ELR (cell line): ENCODE measurements at places on chromosomes 7 and 10.

- DNase-seq, result peak; percentile 78
Observed at GRCh38 chr10:58239561-58240169, 28.0 kb downstream of the IPMK start.

DNA sequence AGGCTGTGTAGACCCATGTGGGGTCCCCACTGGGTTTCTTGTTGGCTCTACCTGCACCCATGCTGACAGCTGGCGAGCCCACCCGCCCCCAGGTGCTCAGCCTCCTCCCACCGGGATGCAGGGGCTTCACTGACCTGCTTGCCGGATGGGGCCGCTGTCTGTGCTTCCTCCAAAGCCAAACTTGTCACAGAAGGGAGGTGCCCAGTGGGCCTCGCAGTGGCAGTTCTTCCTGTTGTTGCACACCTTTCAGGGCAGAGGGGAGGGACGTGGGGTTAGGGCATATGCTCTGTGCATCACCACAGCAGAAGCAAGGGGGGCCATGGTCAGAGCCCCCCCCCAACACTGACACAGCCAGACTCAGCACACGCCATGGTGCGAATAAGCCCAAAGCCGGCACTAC lies 146.5 kb downstream of the FANK1 start:
- no peak for DNase-seq

- DNase-seq, result no peak
Observed at GRCh38 chr10:89699581-89700064, 1.8 kb upstream of the KIF20B start.

GRCh38 chr7:20776942-20777341 lies 9.7 kb downstream of the SP8 start:
- DNase-seq, result no peak

- DNase-seq, result no peak
Observed at GRCh38 chr7:129017933-129018538, 36.9 kb downstream of the TNPO3 start.

GRCh38 chr7:135317676-135318325 lies 84.2 kb downstream of the STRA8 start:
- DNase-seq, result no peak

DNA sequence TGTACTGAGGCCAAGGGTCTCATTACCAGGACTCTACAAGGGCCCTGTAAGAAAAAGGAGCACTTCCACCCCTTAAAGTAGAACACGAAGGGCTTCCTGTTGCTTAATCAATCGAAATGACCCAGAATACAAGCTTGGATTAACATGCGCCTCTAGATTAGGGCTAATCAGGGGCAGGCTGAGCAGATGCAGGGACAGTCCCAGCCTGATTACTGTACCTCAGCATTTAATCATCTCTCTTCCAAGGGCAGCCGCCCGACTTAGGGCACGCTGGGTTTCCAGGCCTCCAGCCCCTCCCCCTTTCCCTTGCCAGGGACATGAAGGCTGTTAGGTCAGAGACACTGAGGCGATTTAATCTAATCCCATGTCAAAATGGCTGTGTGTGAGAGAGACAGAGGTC lies 138.6 kb downstream of the NRF1 start:
- no peak for DNase-seq

- DNase-seq, result no peak
Observed at GRCh38 chr7:14806891-14807290, 95.7 kb downstream of the DGKB start.

GRCh38 chr7:33262476-33262875 lies 133.1 kb downstream of the BBS9 start:
- DNase-seq, result peak; percentile 28

DNA sequence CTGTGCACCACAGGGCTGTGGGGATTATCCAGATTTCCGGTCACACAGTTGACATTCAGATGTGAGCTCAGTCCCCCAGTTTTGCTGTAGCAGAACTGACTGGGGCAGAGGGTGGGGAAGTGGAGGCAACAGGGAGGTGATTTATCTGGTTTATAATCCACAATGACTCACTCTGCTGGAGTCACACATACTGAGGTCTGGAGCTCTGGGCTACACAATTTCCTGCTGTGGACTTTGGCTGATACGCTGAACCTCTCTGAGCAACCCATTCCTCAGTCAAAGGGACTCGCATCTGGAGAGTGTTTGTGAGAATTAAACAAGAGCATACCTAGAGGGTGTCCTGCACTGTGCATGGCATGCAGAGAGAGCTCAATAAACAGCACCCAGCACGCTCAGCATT lies 64.8 kb upstream of the PLPP4 start:
- DNase-seq, result peak; percentile 21

GRCh38 chr7:127865466-127865865 lies 165.8 kb downstream of the LRRC4 start:
- DNase-seq, result peak; percentile 71

GRCh38 chr7:47031786-47032535 lies 550.0 kb downstream of the TNS3 start:
- no peak for DNase-seq

GRCh38 chr7:5296611-5297226 lies 14.0 kb downstream of the SLC29A4 start:
- DNase-seq, result no peak

- no peak for DNase-seq
Observed at GRCh38 chr10:132862485-132863420, 76.8 kb upstream of the NKX6-2 start.

GRCh38 chr7:123633553-123633952 lies 22.1 kb upstream of the LMOD2 start:
- DNase-seq, result peak; percentile 91

GRCh38 chr7:23944131-23944530 lies 234.1 kb downstream of the STK31 start:
- DNase-seq, result no peak

GRCh38 chr10:17609523-17610079 lies 7.6 kb downstream of the HACD1 start:
- no peak for DNase-seq

- DNase-seq, result no peak
Observed at GRCh38 chr7:74220229-74220628, 10.4 kb downstream of the LAT2 start.

DNA sequence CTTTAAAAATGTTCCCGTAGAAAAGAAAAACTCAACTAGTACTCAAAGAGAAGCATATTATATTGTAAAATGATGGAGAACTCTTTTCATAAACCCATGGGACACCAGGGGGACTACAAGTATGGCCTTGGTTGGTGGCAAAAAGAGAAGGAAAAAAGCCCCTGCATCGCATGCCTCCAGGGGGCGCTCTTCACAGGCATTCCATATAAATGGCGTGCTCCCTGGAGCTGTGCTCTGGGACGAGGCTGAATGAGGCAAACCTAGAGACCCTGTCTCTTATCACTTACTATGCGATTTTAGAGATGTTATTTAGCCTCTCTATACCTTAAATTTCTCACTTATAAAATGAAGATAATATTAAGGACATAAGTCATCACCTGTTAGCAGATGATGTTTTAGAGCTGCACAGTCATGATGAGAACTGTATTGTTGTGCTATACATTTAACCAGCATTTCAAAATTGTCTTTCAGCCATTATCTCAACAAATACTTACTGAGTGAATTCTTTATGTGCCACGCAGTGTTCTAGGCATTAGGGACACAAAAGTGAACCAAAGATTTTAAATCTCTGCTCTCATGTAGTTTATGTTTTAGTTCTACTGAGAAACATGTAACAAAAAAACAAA lies 105.8 kb downstream of the ARHGAP21 start:
- DNase-seq, result peak; percentile 68

DNA sequence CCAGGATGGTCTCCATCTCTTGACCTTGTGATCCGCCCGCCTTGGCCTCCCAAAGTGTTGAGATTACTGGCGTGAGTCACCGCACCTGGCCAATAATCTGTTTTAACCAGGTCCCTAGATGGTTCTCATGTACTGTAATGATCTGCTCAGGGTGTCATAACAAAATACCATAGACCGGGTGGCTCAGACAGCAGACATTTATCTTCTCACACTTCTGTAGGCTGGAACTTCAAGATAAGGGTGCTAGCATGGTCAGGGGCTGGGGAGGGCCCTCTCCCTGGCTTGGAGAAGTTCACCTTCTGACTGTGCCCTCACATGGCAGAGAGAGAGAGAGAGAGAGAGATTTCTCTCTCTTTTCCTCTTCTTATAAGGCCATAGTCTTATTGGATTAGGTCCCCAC lies 279.4 kb upstream of the LYZL1 start:
- no peak for DNase-seq

DNA sequence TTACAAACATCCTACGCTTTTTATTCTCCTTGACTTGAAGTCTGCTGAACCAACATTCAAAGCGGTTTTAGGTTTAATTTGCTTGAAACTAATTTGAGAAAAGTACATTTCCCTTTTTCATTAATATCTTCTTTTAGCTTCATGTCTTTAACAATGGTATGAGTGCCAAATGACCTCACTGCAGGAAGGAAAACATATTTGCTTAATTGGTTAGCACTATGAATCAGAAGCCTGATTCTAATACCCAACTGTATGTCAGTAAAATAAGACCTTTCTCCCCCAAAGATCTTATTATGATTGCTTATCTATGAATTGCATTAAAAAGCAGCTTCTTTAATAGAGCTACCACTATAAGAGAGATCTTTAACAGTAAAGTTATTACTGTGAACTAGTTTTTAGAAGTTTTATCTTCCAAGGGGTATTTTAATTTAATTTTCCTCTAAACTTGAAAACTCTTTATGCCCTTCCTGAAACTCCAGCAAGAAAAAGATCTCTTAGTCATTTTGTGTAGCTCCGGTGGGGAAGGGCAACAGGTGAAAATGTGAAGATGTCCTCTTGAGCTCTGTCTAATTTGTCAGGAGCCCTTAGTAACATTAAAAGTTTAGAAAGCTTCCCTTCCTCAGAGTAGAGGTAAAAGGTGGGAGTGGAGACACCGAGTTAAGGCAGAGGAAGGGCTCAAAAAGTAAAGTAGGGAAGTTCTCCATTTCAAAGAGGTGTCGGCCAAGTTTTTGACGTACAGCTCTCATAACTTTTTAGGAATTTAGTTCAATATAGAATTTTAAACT lies 6.1 kb downstream of the COL1A2 start:
- DNase-seq, result peak; percentile 37

GRCh38 chr7:26199301-26200037 lies 1.1 kb downstream of the HNRNPA2B1 start:
- DNase-seq, result peak; percentile 58

DNA sequence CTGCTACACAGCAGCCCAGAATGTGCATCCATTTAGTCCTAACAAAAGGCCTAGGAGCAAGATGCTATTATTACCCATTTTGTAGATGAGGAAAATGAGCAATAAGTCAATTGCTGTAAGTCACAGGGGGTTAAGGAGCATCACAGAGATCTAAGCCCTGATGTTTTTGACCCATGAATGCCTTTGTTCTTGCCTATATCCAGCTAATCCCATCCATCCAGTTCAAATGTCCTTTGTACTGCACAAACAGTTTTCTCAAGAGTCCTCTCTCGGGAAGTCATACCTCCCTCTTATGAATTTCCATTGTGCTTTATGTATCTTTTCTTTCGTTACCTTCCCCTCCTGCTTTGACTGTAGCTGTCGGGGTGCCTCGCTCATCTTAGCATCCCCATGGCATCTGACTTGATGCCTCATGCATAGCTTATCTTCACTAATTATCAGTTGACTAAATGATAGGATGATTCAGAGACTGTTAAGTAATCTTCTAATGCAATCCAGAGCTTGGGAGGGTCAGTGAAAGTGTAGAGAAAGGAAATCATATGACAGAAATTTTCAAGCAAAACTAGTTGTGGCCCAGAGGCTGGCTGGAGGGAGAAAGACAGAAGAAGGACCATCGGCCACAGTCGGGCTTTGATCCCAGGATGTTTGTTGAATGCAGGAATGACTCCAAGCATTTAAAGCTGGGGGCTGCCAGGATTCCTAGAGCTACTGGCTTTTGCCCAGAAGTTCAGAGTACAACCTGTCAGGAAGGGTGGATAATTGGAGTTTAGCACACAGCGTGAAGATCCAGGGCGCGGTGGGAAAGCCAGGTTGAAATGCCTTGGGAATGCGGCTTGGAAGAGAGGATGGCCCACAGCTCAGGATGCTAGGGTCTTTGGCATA lies 23.5 kb downstream of the BLVRA start:
- DNase-seq, result peak; percentile 67

DNA sequence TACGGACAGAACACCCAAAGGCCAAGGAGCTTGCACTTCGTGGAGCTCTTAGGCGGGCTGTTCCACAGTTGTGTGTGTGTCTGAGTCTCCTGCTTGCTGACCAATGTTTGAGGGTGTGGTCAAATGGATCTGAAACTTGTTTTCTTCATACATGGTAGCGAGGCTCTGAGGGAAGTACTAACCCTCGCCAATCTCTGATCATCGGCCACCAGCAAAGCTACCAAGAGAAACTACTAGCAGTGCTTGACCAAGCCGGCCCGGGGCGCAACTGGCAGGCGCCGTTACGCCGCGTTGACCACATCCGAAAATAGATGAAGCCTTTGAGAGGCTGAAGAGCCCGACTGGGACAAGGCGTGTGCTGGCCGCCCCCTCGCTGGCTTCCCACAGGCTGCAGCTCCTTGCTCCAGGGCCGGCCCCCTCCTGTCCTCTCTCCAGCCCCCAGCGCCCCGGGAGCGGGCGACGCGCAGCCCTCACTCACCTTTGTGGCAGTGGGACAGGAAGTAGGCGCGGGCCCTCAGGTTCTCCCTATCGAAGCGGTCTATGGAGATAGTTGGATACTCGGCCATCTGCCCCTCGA lies 384 bp downstream of the DCLRE1C start:
- DNase-seq, result peak; percentile 79

DNA sequence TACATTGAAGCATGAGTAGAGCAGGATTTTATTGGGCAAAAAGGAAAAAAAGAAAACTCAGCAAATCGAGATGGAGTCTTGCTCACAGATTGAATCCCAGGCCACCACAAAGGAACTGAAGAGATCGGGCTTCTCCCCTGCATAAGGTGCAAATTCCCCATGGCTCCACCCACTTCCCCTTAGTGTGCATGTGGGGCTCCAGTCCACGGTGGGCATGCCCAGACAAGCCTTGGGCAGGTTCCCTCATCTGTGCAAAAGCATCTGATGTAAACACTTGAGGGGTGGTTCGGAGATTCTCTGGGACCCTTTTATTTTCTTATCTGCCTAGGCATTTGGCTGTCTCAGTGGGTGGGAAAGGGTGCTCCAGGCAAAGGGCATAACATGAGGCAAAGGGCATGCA lies 150.7 kb downstream of the CFTR start:
- DNase-seq, result no peak

DNA sequence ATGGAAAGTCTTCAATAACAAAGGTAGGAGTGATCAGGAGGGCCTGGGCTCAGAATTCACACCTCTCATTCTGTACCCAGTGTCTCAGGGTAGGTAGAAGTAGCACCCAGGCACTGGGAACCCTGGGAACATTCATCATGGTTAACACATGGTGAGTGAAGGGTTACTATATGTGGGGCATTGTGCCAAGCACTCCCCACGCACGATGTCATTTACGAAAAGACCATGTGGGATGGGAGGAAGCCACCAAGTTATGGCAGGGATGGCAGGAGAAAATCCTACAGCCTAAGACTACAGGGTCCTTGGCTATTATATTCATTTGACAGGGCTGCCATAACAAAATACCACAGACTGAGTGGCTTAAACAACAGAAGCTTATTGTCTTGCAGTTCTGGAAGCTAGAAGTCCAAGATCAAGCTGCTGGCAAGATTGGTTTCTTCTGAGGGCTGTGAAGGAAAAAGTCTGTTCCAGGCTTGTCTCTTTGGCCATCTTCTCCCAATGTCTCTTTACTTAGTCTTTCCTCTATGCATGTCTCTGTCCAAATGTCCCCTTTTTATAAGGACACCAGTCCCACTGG lies 27.7 kb upstream of the DDIT4 start:
- no peak for DNase-seq

- DNase-seq, result no peak
Observed at GRCh38 chr10:104077663-104078151, 8.0 kb downstream of the COL17A1 start.

- peak; percentile 60 for DNase-seq
Observed at GRCh38 chr7:16421333-16422102, at the start of gene CRPPA. Gene CRPPA, minus strand, starts transcription at chr7:16421538. Its CDS starts 216 bp downstream, at chr7:16421322.
